Activated CD4-positive, CD25-positive, alpha-beta regulatory T cell (primary cell): ENCODE measurements at places on chromosomes 6 and 20.

- no peak for DNase-seq
Measured at GRCh38 chr6:15546591-15546990, 116.2 kb downstream of the DTNBP1 start.

DNA sequence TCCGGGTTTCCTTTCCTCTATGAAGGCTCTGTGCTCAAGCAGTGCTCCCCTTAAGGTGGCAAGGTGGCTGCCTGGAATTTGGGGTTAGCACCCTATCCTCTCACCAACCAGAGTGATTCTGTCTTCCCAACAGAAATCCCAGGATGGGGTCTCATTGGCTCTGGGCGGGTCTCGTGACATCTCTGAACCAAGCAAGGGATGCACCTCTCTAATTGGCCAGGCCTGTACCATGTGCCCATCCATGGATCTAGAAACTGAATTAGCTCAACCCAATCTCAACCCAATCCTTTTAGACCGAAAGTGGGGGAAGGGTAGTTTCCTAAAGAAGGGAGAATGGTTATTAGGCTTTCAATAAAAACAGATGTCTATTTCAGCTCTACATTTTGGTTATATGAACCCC, 17.6 kb upstream of the MBOAT1 start:
- DNase-seq, result no peak

DNA sequence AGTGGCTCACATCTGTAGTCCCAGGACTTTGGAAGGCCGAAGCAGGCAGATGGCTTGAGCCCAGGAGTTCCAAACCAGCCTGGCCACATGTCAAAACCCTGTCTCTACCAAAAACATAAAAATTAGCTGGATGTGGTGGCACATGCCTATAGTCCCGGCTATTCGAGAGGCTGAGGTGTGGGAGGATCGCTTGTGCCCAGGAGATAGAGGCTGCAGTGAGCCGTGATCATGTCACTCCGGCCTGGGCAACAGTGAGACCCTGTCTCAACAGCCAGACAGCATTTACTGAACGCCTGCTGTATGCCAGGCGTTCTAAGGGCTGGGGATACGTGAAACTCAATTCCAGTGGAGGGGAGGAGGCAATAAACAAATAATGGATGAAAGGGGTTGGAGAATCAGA, 69.9 kb downstream of the ATP9A start:
- no peak for DNase-seq

DNA sequence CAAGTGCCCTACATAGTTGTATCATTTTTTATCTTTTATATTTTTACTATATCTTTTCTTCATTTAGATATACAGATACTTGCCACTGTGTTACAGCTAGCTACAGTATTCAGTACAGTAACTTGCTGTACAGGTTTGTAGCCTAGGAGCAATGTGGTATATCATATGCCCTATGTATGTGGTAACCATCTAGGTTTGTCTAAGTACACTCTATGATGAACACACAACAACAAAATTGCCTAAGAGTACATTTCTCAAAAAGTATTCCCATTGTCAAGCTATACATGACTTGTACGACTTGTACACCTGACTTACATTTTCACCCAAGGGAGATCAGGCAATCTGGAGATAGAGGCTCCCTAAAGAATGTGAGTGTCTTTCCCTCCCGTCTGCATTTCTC, 8.2 kb downstream of the ELOVL5 start:
- DNase-seq, result no peak

GRCh38 chr6:144285548-144285797, 338 bp downstream of the UTRN start:
- DNase-seq, result no peak

DNA sequence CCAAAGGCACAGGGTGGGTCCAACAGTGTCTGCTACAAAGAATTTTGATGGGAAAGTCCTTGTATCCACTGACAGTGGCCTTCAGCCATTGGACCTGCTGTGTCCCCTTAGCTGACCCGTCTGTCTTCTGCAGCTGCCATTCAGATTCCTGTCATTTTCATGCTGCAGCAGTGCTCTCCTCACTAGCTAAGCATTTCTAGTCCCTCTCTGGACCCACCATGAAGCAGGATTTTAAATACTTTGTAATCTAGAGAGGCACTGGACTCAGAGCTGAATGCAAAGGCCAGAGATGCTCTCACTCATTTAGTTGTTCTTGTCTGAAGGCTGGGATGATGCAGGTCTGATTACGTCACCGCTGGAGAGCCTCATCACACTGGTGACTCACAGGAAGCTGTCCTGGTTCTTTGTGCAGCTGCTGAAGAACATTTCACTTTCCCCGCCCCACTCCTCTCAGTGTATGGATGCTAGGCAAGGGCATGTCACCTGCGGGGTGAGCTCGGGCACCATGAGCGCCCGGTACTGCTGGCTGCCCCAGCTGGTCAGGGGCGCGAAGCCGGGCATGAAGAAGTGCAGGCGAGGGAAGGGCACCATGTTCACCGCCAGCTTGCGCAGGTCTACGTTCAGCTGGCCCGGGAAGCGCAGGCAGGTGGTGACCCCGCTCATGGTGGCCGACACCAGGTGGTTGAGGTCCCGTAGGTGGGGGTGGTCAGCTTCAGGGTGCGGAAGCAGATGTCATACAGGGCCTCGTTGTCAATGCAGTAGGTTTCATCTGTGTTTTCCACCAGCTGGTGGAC, 19.4 kb upstream of the TUBB2A start:
- DNase-seq, result no peak
